ENCODE measurements at places on chromosomes 6 and 20. TPM values are rescaled to one million over a fixed set of nuclear protein-coding genes. Genes with fewer than 3 reads are reported as not detected.

The MOCS1 gene
- 5.2 TPM for polyA plus RNA-seq

DNA sequence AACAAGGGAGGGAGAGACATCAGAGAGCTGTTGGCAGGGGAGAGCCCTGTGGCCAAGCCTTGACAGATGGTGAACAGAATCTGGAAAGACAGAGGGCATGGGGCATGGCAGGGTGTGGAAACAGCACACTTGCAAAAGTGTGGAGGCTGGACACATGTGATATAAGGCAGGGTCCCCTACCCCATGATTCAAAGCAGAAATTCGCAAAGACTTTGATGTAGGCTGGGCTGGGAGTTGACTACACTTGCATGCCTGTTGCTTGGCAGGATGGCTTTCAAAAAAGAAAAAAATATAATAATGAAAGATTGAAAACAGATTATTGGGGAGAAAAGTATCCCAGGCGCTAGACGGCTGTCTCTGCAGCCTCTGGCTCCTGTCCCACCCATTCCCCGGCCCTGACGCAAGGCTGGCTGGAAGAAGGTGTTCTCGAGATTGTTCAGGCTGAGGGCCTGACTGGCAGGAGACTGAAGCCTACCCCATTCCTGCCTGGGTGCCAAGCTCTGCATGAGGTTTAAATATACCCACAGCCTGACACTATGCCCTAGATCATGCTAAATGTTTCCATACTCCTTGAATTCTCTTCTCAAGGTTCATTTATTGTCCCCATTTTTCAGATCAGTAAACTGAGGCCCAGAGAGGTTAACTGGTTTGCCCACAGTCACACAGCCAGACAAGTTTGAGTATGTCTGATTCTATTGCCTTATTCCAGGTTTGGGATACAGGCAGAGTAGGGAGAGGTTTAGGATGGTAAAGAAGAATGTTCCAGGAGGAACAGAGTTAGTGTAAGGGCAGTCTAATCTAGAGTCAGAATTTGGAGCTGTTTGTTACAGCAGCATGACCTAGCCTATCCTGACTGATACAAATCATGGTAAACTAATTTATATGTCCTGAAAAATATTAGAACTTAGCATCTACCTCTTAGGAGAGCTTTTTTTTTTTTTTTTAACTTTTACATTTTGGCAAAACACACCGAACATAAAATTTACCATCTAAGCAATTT, 23.4 kb upstream of the CCN5 start:
- peak; percentile 59 for DNase-seq

GRCh38 chr6:4179960-4180651, 44.7 kb upstream of the ECI2 start:
- no peak for DNase-seq

The UBD gene
- polyA plus RNA-seq = 2.1 TPM

GRCh38 chr6:57313711-57314471, 3.5 kb upstream of the PRIM2 start:
- DNase-seq = no peak

- DNase-seq = no peak
These were observed 787 bp upstream of the TNFRSF6B start for GRCh38 chr20:63695424-63696305.

DNA sequence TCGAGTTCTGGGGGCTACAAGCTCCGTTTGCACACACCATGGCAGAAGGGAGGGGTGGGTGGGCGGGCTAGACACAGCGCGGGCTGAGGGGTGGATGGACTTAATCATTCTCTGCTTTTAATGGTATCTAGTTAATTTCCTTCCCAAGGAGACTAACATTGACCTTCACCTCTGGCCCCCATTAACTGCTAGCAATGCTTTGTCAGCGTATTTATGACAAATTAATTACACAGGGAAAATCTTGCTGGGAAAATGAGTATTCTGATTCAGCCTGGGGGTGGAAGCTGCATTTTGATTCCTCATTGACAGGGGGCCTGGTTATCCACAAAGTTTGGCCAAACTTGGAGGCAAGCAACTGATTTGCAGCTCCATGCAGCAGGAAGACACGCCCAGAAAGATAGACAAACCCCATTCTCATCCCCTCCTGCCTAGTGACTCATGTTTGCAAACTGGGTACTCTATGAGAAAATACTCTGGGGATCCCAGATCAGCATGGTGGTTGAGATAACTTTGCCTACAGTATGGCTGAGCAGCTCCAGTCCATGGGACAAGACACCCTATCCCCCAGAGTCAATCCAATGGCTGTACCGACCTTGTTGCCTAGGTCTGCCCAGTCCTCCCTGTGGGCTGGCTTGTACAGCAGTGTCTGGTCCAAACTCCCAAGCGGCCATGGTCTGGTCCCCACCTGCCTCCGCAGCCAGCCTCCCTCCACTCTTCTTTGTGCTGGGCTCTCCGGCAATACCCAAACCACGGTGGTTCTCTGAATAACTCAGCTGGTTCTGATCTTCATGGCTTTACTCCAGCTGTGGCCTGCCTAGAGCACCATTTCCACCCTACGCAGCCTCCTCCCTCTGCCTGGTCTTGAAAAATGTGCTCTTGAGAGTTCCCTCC, 19.7 kb downstream of the ZBP1 start:
- DNase-seq = no peak

GRCh38 chr6:156021746-156022396, 566.2 kb upstream of the NOX3 start:
- no peak for DNase-seq

GRCh38 chr6:159056432-159056831, 11.6 kb upstream of the TAGAP start:
- DNase-seq = no peak

DNA sequence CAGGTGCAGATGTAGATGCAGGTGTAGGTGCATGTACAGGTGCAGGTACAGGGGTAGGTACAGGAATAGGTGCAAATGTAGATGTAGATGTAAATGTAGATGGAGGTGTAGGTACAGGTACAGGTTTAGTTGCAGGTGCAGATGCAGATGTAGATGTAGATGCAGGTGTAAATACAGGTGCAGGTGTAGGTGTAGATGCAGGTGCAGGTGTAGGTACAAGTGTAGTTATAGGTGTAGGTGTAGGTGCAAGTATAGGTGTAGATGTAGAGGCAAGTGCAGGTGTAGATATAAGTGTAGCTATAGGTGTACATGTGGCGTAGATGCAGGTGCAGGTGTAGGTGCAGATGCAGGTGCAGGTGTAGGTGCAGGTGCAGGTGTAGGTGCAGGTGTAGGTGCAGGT, 34.2 kb upstream of the CDH4 start:
- no peak for DNase-seq

The SIRPB1 gene
- polyA plus RNA-seq = 1.0 TPM

- peak; percentile 55 for DNase-seq
These were observed 54.7 kb upstream of the HFE start for GRCh38 chr6:26032340-26033084.

DNA sequence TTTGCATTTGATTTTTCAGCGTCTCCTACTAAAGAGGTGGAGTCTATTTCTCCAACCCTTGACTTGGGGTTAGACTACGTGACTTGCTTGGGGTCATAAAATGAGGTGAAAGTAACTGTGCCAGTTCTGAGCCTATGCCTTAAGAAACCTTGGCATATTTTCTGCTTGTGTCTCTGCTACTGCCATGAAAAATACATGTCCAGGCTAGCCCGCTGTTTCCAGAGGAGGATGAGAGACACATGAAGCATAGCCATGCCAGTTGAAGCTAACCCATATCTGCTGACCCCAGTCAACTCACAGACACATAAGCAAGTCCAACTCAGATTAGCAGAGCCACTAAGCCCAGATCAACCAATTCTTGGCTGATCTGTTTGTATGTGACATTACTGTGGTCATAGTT, 38.7 kb downstream of the SCP2D1 start:
- DNase-seq = no peak

The FAM135A gene
- 27.2 TPM for polyA plus RNA-seq

- no peak for DNase-seq
These were observed 17.5 kb downstream of the MPC1 start for GRCh38 chr6:166365221-166365620.

DNA sequence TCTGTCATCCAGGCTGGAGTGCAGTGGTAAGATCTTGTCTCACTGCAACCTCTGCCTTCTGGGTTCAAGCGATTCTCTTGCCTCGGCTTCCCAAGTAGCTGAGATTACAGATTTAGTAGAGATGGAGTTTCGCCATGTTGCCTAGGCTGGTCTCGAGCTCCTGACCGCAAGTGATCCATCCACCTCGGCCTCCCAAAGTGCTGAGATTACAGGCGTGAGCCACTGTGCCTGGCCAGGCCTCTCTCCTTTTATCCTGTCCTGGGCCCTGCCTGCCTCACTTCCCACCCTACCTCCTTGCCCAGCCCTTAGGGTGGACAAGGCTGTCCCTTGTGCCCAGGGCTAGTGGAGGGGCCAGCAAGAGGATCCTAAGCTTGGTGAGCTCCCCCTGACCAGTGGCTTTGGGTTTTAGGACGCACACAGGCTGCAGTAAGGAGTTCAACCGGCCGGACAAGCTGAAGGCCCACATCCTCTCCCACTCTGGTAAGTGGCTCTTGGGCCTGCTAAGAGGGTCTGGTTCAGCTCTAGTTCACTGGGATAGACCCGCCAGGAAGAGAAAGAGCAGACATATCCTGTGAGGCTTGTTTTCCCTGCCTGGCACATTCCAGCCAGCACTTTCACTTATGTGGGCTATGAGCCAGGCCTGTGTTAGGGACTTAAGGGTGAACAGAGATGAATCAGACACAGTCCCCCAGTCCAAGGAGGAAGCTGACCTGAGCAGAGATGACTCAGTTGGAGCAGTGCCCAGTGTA, 21.9 kb upstream of the CHMP4B start:
- DNase-seq = peak; percentile 14

DNA sequence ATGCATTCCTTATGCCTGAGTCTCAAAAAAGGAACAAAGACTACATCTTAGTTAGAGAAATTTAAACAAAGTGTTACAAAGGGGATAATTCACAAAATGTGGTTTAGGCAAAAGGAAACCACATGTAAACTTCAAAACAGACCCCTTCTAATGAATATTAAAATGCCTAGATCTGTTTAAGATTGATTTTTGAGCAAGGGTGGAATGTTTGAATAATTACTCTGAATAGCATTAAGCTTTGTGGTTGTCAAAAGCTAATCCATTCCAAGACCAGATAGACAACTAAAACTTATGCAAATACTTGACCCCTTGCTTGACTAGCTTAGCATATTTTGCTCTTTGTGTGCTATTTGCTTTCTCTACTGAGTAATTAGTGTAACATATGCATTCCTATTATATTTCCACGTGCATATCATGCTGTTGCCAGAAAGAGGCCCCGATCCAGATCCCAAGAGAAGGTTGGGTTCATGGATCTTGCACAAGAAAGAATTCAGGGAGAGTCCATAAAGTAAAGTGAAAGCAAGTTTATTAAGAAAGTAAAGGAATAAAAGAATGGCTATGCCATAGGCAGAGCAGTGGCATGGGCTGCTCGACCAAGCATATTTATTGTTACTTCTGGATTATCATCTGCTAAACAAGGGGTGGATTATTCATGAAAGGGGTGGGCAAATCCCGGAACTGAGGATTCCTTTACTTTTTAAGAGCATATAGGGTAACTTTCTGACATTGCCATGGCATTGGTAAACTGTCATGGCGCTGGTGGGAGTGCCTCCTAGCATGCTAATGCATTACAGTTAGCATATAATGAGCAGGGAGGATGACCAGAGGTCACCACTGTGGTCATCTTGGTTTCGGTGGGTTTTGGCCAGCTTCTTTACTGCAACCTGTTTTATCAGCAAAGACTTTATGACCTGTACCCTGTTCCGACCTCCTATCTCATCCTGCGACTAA, 1193.4 kb upstream of the EYS start:
- DNase-seq = no peak

The IGF2R gene
- 126 TPM for polyA plus RNA-seq

DNA sequence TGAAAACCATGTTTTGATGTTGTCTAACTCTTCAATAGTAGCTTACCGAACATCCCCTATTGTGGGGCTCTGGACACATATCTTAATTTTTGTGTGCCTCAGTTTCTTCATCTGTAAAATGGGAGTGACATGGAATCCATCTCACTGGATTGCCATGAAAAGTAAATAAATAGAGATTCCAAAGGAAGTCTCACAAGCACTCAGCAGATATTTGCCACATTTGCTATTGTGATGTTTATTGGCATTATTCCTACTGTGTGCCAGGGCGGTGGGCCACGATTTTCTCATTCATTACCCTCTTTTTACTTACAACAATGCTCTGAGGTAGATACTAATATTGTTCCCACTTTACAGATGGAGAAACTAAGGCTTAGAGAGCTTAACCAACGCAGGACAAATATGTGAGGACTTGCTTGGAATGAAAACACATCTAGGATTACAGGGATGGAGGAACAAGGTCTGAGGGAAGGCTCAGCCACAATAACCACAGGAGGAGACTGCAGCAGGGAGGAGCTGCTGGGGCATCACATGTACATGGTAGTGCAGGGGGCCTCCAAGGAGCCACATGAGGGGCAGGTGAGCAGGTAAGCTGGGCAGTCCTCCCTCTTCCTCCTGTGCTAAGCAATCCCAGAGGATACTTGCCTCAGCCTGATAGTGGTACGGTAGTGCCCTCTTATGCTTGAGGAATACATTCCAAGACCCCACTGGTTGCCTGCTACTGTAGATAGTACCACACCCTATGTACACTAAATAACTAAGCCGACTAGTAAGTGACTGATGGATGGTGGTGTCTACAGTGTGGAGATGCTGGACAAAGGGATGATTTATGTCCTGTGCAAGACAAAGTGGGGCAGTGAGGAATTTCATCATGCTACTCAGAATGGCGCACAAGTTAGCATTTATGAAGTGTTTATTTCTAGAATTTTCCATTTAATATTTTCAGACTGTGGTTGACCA, 176.9 kb downstream of the FOXA2 start:
- no peak for DNase-seq

DNA sequence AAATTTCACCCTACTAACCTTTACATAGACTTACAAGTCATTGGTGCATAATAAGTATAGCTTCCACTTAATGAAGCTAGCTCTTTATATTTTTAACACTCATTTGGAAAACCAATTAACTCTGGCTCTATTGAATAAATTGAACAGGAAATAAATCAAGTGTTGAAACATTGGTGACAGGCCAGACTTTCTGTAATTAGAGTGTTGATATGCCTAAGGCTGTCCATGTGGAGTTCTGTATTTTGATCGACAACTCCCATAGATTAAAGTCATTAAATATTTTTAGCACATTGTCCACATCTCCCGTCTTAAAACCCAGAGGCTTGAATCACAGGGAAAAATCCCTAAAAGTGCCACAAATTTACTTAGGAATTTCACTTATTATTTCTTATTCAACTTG, 468.3 kb downstream of the KHDRBS2 start:
- DNase-seq = no peak
